DND-41 (cell line): ENCODE measurements at places on chromosomes 5 and 9.

GRCh38 chr5:51618234-51618633 lies 235.0 kb downstream of the ISL1 start:
- H3K4me3 ChIP-seq, result no peak overlapping the region
- no peaks in the 10 kb centered on the region for H3K4me1 ChIP-seq

GRCh38 chr9:133117271-133118178 lies 3.5 kb downstream of the RALGDS start:
- H3K4me1 ChIP-seq, result peaks cover 26% of the 10 kb centered on the region
- no peaks in the 10 kb centered on the region for H3K27me3 ChIP-seq
- no peak overlapping the region for H3K27ac ChIP-seq
- H3K36me3 ChIP-seq, result peaks cover 4% of the 10 kb centered on the region

GRCh38 chr5:83118471-83118870 lies 41.1 kb downstream of the XRCC4 start:
- no peak overlapping the region for H3K4me3 ChIP-seq
- H3K27ac ChIP-seq, result no peak overlapping the region
- H3K27me3 ChIP-seq, result no peaks in the 10 kb centered on the region

DNA sequence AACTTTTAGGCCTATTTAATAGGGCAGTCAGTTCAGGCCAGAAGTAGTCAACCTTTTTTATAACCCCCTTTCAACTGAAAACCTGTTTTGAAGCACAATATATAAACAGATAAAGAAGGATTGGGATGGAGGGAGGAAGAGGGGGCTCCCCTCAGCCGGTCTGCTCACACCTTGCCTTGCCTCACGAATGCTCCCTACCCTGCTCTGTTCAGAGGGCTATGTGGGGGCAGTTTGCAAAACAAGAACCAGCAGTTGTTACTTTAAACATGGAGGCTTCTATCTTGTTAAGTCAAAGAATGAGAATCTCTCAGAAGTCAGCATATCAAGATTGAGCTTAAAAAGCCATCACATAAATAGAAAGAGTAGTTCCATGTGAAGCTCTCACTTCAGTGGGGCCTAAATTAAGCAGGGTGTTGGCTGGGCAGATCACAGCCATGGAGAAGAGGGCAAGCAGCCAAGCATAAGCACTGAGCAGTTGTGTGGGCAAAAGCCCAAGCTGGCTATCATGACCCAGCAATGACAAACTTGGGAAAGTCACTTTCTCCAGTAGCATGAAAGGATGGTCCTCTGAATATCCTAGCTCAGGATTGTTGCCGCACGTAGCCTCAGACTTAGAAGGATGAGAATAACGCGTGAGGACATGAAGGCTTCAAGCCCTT lies 70.6 kb downstream of the ALDH1A1 start:
- DNase-seq, result no peak
- H3K36me3 ChIP-seq, result no peaks in the 10 kb centered on the region
- H3K27me3 ChIP-seq, result peaks cover 4% of the 10 kb centered on the region
- no peak overlapping the region for H3K27ac ChIP-seq

DNA sequence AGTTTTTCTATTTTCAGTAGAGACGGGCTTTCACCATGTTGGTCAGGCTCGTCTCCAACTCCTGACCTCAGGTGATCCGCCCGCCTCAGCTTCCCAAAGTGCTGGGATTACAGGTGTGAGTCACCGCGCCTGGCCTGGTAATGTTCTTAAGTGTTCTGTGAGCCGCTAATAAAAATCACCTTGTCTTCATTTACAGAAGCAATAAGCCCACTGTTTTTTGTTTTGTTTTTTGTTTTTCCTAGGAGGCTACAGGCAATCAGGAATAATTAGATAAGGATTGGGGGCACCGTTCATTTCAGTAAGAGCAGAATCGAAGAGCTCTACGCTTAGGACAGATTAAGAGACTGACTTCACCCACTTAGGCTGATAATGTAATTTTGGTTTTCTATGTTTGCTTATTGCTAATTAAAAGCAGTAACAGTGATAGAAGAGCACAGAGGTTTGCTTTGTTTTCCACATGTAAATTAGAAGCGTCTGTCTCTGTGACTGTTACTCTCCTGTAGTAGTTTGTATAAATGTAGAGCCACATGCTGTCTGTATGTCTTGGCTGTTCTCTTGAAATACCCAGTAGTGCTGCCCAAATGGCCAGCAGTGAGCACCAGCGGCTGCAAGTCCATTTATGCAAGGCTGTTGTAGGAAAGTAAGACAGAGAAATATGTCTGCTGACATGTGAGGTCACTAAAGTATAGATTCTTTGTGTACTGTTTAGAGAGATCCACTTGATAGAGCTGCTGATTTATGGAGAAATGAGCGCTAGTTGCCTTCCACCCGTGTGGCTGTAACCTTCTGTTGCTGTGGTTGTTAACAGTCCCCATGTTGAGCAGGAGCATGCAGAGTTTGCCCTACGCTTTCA lies 30.5 kb downstream of the TRIO start:
- no peaks in the 10 kb centered on the region for H3K36me3 ChIP-seq
- H3K4me3 ChIP-seq, result no peak overlapping the region
- DNase-seq, result no peak
- H3K27me3 ChIP-seq, result peaks cover 3% of the 10 kb centered on the region

GRCh38 chr9:87497604-87498045 lies at the start of gene DAPK1:
Gene DAPK1 (plus strand): TSS chr9:87497867. CDS start chr9:87499078, 1,211 bp downstream.
- no peak for DNase-seq
- H3K36me3 ChIP-seq, result no peaks in the 10 kb centered on the region
- no peaks in the 10 kb centered on the region for H3K4me1 ChIP-seq
- no peaks in the 10 kb centered on the region for H3K27me3 ChIP-seq

DNA sequence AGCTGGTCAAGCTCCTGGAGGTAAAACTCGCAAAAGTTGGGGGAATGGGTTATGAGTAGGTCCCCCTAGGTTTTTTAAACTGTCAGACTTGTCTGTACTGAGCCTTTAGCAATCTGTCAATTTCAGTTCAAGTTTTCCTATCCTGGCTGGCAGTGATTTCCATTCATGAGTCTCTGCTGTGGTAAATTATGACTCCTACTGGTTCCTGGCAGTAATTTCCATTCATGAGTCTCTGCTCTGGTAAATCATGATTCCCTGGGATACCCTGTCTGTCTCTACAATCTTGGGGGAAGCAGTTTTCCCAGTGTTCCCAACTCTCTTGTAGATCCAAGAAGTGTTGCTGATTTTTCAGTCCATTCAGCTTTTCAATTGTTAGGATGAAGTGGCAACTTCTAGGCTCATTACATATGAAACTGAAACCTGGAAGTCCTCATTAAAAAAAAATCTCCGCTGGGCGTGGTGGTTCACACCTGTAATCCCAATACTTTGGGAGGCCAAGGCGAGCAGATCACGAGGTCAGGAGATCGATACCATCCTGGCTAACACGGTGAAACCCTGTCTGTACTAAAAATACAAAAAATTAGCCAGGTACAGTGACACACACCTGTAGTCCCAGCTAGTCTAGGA lies 91.3 kb upstream of the GPBP1 start:
- no peak overlapping the region for H3K27ac ChIP-seq
- H3K4me3 ChIP-seq, result no peak overlapping the region
- H3K27me3 ChIP-seq, result no peaks in the 10 kb centered on the region
- no peaks in the 10 kb centered on the region for H3K36me3 ChIP-seq

GRCh38 chr5:176959051-176959450 lies 47.5 kb downstream of the UIMC1 start:
- peaks cover 32% of the 10 kb centered on the region for H3K36me3 ChIP-seq
- H3K4me1 ChIP-seq, result no peaks in the 10 kb centered on the region
- no peak for DNase-seq
- H3K4me3 ChIP-seq, result no peak overlapping the region
- H3K27ac ChIP-seq, result no peak overlapping the region
- H3K27me3 ChIP-seq, result no peaks in the 10 kb centered on the region

GRCh38 chr9:90343366-90343765 lies 299.3 kb downstream of the DIRAS2 start:
- H3K36me3 ChIP-seq, result no peaks in the 10 kb centered on the region
- H3K27me3 ChIP-seq, result no peaks in the 10 kb centered on the region
- H3K4me1 ChIP-seq, result no peaks in the 10 kb centered on the region
- H3K4me3 ChIP-seq, result no peak overlapping the region

DNA sequence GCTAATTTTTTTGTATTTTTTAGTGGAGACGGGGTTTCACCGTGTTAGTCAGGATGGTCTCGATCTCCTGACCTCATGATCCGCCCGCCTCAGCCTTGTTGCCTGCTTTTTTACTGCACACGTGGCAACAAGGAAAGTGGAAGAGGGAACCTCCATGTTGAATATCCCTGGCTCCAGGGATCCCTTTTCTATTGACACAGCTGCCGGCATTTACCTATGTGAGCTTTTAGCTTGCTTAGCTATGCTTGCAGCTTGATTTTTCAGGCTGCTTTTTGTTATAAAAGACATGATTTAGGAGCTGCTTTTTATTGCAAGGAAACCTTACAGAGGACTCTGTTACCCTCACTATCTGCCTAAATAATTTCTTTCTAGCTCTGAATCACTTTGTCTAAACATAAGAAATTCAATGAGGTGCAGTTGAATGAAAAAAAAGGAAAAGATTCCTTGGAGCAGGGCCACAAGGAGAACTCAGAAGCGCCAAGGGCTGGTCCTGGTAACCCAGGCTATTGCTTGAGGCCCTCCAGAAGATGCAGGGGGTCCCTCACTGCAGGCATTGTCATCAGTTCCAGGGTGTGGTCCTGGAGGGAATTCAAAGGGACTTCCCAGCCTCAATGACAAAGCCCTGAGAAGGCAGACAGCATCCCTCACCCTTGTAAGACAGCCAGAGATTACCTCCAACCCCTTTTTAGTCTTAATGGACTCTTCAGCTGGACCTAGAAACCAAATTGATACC lies 89.9 kb downstream of the SYK start:
- H3K27me3 ChIP-seq, result peaks cover 5% of the 10 kb centered on the region
- H3K27ac ChIP-seq, result no peak overlapping the region
- DNase-seq, result no peak
- H3K4me3 ChIP-seq, result no peak overlapping the region
- H3K36me3 ChIP-seq, result no peaks in the 10 kb centered on the region

DNA sequence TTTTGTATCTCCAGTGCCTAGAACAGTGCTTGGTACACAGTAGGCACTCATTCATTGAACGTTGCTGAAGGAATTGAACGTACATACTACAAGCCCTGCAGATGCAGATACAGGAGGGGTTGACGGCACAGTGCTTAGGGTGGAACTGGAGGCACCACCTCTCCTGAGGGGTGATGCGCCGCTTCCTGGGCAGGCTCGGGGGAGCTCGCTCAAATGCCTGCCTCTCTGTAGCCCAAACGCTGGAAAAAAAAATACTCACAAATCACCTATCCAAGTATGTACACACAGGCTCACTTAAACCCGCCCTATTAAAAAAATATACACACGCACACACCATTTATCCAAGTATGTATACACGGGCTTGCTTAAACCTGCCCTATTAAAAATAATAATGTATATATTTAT lies 536 bp upstream of the COMMD10 start:
- H3K36me3 ChIP-seq, result peaks cover 14% of the 10 kb centered on the region
- peak; percentile 52 for DNase-seq
- H3K27me3 ChIP-seq, result no peaks in the 10 kb centered on the region

DNA sequence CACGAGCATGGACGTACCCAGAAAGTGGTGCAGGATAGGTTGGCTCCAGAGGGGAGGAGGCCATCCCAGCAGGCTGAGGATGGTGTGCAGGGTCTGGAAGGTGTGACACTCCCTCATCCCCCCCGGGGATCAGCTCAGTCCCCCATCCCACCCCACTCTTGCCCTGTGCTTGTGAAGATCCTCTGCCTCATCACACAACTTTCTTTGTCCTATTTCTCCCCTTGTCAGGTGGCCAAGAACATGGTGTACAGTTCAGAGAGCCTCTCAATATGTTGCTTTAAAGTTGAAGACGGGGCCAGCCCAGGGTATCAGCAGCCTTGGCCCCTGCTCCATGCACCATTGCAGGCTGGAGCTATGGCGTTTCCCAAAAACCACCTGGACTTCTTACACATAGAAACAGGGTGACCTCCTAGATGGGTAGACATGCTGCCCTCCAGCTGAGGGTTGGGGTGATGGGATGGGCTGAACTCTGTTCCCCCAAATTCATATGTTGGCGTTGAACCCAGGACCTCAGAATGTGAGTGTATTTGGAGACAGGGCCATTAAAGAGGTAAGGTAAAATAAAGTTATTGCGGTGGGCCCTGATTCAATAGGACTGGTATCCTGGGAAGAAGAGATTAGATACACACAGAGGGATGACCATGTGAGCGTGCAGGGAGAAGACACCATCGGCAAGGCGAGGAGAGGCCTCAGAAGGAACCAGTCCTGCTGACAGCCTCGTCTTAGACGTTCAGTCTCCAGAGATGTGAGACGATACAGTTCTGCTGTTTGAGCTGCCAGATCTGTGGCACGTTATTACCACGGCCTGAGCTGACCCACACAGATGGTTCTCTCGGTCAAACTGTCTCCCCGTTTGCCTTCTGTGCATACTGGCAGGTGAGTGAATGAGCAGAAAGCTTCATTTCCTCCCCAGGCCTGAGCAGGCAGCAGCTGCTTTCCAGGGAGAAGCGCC lies 272.5 kb downstream of the GADD45G start:
- H3K36me3 ChIP-seq, result no peaks in the 10 kb centered on the region
- no peak overlapping the region for H3K27ac ChIP-seq
- no peak overlapping the region for H3K4me3 ChIP-seq
- peaks cover 15% of the 10 kb centered on the region for H3K4me1 ChIP-seq
- DNase-seq, result no peak

DNA sequence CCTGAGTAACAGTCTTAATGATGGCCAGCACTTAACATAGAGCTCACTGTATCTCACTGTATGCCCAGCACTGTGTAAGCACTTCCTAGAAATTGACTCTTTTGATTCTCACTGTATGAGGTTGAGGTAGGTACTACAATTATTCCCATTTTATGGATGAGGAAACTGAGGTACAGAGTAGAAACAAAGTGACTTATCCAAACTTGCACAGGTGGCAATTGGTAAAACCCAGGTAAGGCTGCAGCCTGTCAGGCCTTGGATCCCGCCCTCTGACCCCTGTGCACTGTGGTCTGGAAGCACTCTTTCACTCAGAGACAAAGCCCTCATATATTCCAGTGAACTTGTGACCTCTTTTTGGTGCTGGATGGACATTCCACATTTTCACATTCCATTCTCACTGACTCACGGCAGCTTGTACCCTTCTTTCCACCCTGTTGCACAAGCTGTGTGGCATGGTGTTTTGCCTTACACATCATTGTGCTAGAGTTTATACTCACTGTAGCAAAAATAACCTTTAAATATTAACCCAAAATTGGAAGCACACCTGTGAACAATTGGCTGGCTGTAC lies 21.7 kb downstream of the ANKRD55 start:
- H3K27me3 ChIP-seq, result no peaks in the 10 kb centered on the region
- DNase-seq, result no peak
- H3K4me1 ChIP-seq, result no peaks in the 10 kb centered on the region
- no peaks in the 10 kb centered on the region for H3K36me3 ChIP-seq
- no peak overlapping the region for H3K27ac ChIP-seq
- no peak overlapping the region for H3K4me3 ChIP-seq

- H3K27me3 ChIP-seq, result peaks cover 3% of the 10 kb centered on the region
- no peak overlapping the region for H3K27ac ChIP-seq
- H3K36me3 ChIP-seq, result no peaks in the 10 kb centered on the region
- DNase-seq, result no peak
- no peaks in the 10 kb centered on the region for H3K4me1 ChIP-seq
- no peak overlapping the region for H3K4me3 ChIP-seq
Measured at GRCh38 chr5:31577438-31577837, 45.3 kb downstream of the C5orf22 start.
